ENCODE measurements at places on chromosomes 1 and 21.

- DNase-seq: no peak
Measured at GRCh38 chr1:161153176-161153575, 602 bp upstream of the UFC1 start.

DNA sequence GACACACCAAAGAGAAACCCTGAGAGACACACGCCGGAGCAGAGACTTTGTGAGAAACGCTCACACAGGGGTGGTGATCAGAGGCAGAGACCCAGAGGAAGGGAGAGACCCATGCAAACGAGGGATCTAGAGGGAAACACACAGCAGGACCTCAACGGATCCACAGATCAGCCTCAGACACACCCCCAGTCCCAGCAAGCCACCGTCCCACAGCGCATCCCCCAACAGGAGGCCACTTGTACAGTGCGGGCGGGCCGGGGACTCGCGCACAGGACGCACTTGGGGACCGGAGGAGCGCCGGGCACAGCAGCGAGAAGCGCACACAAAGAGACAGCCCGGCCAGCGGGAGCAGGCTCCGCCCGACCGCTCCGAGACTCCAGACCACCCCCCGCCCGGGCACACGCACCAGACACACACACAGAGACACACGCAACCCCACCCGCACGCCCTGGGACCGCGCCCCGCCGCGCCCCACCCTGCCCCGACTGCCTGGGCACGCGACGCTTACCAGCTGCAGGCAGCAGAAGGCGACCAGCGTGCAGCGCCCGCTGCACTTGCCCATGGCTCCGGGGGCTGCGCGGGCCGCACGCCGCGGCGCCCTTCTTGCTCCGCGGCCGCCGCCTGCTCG, 587 bp downstream of the NKAIN1 start:
- DNase-seq: peak; percentile 76

DNA sequence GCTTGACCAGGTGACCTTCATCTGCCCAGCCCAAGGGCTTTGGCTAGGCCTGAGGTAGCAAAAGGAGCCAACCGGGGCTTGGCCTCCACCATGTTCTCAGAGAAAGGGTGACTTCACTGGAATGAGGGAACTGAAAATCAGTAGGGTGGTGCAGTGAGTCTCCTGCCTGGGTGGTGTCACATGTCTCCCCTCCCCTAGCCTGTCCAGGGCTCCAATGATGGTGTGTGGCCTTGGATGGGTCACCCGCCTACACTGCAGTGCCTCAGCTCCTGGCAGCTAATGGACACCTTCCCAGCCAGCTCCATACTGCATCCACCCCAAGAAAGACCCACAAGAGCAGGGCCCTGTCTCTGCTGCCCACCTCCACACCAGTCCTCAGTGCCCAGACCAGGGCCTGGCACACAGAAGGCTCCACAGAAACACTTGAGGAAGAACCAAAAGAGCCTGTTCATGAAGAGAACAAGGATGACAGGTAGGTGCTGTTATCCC, 678.7 kb downstream of the MATN1 start:
- no peak for DNase-seq

DNA sequence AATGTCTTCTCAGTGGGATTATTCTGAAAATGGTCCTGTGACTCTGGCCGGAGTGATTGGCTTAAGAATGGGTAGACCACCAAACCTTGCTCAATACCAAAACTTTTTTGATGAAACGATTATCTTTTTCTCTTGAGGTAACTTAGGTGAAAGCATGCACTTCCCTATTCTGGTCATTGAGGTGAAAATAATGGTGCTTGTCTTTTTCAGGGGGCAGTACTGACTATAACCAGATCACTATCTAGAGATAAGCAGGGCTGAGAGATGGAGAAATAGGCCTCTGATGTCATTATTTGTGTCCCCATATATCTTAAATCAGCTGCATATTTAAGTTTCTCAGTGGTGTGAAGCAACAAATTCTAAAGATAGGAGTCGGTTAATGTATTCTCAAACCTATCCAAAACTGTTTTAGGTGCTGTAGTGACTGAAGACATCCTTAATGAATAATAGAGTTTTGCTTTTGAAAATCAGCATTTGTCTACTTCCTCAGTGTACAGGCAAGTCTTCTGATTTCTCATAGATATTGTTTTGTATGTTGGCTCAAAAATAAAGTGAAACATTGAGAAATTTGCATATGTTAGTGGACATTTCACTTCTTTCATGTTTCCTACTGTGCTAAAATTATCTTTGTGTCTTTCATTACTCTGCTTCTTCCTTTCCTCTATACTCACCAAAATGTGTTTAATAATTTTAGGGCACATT, 735.3 kb upstream of the ADGRL4 start:
- no peak for DNase-seq

DNA sequence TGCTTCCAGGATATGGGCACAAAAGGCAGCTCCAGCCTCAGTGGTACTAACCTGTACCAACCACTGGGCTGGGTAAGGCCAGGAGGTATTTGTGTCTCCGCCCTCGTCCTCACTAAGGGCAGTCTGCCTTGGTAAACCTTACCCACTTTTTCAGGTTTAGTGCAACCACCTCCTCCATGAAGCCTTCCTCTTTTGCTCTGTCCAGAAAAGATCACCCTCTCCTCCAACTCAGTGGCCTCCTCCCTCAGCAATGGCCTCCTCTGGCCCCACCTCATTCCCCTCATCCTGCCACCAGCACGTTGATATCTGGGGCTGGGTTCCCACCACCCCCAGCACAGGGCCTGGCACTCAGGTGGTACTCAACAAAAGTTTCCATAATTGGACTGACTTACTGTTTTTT, 161.5 kb downstream of the GRIK3 start:
- DNase-seq: no peak

DNA sequence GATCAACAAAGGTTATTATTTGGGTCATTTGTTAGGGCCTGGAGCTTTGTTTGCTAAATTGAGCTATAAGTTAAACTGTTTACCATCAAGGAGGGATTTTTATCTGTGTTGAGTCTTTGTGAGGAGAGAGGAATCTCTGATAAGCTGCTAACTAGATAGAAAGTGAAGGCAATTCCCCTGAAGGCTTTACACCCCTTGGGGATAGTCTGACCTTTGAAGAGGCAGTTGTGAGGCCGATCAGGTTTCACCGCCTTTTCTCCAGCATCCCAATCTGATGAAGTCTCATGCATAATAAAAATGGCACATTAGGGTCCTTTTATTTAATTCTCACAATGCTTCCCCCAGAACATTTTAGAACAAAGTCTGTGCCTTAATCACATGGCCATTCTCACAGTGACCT, 21.8 kb downstream of the C1orf21 start:
- DNase-seq: no peak

- DNase-seq: peak; percentile 95
Measured at GRCh38 chr1:983798-984475, 2.0 kb upstream of the PERM1 start.

- peak; percentile 48 for DNase-seq
Measured at GRCh38 chr1:234745844-234746797, 136.1 kb upstream of the IRF2BP2 start.

GRCh38 chr1:211082824-211083223, 51.1 kb downstream of the KCNH1 start:
- DNase-seq: no peak

- DNase-seq: no peak
Measured at GRCh38 chr1:101153692-101154091, 83.1 kb upstream of the S1PR1 start.

DNA sequence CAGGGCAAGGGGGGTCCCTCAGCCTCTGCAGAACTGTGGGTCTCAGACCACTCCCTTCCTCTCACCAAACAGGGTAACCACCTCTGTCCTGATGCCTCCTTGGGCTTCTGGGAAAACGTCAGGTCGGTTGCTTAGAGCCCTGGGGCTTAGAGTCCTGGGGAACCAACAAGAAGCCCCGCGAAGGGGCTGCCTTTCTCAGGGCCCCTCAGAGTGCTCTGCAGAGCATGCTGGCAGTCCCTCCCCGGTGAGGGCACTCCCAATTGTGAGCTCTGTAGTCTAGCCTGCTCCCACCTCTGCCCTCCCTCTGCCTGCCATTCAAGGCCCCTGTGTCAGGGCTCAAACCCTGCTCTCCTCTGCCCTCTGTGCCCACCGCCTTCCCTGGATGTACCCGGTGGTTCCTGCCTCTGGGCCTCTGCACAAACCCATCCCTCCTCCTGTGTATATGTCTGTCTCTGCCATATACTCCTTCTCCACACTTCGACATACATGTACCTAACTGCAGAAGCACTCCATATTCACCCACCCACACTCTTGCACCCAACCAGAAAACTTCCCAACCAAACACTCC, 92.3 kb downstream of the DMRTB1 start:
- DNase-seq: no peak

DNA sequence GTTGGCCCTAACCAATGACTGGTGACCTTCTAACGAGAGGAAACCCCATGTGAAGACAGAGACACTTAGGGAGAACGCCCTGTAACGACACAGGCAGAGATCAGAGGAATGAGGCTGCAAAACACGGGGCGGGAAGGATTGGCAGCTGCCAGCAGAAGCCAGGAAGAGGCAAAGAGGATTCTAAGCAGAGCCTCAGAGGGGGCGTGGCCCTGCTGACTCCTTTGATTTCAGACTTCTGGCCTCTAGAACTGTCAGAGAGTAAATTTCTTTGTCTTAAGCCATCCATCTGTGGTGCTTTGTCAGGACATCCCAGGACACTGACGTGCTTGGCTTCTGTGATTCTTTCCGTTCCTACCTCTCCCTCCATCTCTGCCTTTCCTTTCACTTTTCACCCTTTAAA, 79.3 kb downstream of the SH3BGR start:
- DNase-seq: peak; percentile 28

GRCh38 chr1:95003433-95003738, 69.4 kb downstream of the ALG14 start:
- DNase-seq: no peak

GRCh38 chr1:212228076-212228475, 57.1 kb upstream of the PPP2R5A start:
- DNase-seq: no peak

DNA sequence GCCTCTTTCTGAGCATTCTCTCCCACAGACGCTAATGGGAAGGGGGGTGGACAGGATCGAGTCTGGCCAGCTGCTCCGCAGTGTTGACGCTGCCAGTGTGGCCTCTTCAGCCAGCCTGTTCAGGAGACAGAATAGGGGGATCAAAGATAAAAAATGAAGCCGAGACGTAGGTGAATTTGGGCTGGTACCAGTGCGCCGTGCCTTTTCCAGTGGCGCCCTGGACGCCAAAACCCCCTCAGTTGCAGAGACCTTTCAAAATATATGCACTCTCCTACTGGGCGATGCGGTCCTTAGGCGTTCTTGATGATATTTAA, 1.1 kb downstream of the TTC3 start:
- DNase-seq: peak; percentile 6

DNA sequence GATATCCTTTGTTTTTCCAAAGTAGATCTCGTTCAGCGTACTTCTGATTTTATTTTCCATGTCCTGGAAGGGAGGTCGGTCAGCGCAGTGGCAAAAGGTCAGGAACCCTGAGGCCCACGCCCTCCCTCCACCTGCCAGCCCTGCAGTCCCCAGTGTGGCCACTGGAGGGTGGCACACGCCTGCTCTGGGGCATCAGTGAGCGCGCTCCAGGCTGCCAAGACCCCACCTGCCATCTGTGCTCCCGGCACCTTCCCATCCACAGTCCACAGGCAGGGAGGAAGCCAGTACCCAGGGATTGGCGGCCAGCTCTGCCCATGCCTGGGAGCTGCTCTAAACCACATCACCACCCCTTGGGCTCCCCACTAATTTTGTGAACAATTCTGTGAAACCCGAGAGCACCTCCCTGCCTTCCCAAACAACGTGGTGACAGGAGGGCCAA, 32.3 kb downstream of the SLC66A1 start:
- peak; percentile 83 for DNase-seq

DNA sequence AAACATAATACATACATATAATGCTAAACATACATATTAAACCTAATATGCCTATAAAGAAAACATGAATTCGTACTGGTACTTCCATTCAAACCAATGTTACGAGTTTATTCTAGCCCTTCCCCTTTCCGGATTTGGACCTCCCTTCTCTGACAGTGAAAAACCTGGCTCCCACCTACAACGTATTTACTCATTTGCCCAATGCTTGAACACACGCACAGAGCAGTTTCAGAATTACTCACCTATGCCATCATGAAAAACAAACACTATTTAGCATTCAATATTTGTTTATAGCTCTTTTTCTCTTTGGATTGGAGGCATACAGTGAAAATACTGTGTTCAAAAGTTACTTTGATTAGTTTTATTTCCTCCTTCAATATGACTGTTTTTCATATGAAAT, 204.4 kb downstream of the LMX1A start:
- DNase-seq: no peak

GRCh38 chr1:171179318-171180227, 5.5 kb upstream of the FMO2 start:
- DNase-seq: no peak

- DNase-seq: no peak
Measured at GRCh38 chr1:152444045-152444444, 30.0 kb upstream of the CRNN start.

DNA sequence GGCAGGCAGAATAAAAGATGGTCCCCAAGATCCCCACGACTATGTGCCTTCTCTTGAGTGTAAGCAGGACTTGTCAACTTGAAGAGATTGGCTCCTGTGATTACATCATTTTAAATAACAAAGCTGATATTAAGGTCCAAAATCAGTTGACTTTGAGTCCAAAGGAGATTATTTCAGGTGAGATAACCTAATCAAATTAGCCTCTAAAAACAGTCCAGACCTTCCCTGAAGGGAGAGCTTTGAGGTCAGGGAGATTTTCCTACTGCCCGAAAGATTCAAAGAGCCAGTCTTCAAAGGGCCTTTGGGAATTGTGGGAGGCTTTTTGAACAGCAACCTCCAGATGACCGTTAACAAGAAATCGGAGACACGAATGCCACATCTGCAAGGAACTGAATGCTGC, 51.5 kb upstream of the NCAM2 start:
- no peak for DNase-seq

- DNase-seq: no peak
Measured at GRCh38 chr1:3231826-3232225, 162.8 kb downstream of the PRDM16 start.

DNA sequence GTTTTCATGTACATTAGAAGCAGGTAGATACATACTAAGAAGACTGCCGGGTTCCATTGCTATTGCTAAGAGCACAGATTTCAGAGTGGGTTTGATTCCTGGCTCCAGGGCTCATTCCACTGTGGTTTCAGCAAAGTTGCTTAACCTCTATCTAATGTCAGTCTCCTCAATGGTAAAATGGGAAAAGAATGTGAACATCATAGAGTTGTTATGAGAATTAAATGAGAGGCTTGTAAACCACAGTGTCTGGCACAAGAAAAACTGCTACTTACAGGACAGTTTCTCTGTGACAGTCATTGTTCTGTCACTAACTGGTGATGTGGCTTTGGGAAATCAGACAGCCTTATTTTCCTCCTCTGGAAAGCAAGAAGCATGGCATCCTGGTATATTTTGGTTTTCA, 10.7 kb upstream of the PLXNA2 start:
- DNase-seq: no peak

GRCh38 chr1:75787524-75787923, 1.5 kb downstream of the RABGGTB start:
- DNase-seq: no peak

- DNase-seq: no peak
Measured at GRCh38 chr1:30412241-30413110, 310.9 kb downstream of the MATN1 start.

DNA sequence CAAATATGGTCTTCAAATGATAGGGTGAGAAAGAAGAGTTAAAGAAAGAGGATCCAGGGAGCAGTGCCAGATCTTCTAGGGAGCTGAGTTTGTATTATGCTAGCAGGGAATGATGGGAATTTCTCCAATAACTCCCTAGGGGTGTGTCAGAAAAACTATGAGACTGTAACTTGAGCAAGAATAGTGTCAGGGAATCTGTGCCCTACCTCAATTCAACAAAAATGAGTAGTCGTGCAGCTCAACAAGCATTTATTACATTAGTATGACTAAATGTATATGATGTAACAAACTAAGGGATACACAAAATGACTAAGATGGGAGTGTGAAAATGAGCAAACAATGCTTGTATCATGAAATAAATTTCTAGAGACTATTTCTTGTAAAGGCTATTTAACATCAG, 24.2 kb downstream of the SPAG17 start:
- DNase-seq: no peak

All from iPS-NIHi11 (cell line).